ENCODE measurements at places on chromosomes 16 and 17. TPM values are rescaled to one million over a fixed set of nuclear protein-coding genes. Genes with fewer than 3 reads are reported as not detected.

GOT2 gene
- 132 TPM for total RNA-seq

DNA sequence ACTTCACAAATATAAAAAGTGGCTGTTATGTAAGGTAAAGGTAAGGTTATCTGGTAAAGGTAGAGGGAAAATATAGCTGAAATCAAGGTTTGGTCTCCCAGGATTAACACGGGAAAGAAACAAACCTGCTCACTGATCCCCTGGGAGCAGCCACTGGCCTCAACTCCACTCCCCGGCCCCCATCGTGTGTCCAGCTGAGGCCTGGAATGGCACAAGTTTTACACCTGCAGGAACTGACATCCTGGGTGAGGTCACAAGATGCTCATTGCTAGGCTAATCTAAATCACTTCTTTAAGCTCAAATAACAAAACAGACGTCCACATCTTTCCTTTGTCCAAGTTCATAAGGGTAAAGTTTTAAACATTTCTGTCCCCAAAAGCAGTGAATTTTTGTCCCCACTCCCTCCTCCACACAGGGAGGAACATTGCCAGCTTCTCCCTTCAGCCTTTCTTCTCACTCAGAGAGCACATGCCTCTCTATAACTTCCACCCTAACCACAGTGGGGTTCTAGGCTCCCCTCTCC, 46.3 kb downstream of the ERN1 start:
- no peak for DNase-seq

GRCh38 chr17:34769049-34769448, 189.7 kb downstream of the TMEM132E start:
- DNase-seq: no peak

GRCh38 chr16:84659656-84660300, 11.5 kb downstream of the KLHL36 start:
- no peak for DNase-seq

All from GM12878 (cell line).